Anterior cingulate cortex (tissue), 58 donors: ENCODE measurements at places on chromosomes 7 and 10.

DNA sequence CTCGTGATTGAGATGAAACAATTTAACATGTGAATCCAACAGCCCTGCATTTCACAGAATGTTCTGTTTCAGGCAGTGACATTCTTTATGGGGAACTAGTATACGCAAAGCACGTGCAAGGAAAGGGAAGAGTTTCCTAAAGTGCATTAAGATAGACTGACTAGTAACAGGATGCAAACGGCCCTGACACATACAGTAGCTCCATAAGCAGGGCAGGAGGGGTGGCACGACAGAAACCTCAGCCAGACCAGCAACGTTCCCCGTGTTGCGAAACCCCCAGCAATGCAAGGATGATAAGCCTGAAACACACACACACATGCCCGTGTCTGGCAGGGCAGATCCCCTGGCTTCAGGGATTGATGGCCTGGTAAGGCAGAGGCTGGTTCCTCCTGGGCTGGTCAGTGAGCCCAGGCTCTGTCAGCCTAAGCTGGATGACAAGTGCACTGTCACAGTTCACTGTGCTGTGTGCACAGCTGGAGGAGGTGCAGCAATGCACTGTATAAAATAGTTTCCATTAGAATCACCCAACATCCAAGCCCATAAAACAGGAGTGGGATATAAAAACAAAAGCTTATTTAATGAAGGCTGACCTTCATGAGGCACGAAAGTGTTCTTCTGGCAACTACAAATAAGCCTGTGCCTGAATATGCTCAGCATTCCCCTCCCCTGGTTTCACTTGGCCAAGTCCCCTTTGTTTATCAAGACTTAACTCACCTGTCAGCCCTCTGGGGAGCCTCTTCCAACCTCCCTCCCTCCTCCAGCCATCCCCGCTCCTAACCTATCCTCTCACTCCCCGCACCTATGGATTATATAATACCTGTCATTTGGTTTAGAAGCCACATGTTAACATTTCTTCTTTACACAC is 88.8 kb downstream of the GSAP start:
- no peak for DNase-seq

GRCh38 chr10:79445977-79446757 is 743 bp upstream of the ZCCHC24 start:
- DNase-seq, result no peak

GRCh38 chr7:27410812-27411544 is 168.4 kb downstream of the EVX1 start:
- DNase-seq, result no peak

GRCh38 chr7:122724366-122724765 is 21.6 kb upstream of the RNF148 start:
- DNase-seq, result no peak

- no peak for DNase-seq
Observed at GRCh38 chr10:30447125-30447799, 13.3 kb downstream of the MAP3K8 start.

DNA sequence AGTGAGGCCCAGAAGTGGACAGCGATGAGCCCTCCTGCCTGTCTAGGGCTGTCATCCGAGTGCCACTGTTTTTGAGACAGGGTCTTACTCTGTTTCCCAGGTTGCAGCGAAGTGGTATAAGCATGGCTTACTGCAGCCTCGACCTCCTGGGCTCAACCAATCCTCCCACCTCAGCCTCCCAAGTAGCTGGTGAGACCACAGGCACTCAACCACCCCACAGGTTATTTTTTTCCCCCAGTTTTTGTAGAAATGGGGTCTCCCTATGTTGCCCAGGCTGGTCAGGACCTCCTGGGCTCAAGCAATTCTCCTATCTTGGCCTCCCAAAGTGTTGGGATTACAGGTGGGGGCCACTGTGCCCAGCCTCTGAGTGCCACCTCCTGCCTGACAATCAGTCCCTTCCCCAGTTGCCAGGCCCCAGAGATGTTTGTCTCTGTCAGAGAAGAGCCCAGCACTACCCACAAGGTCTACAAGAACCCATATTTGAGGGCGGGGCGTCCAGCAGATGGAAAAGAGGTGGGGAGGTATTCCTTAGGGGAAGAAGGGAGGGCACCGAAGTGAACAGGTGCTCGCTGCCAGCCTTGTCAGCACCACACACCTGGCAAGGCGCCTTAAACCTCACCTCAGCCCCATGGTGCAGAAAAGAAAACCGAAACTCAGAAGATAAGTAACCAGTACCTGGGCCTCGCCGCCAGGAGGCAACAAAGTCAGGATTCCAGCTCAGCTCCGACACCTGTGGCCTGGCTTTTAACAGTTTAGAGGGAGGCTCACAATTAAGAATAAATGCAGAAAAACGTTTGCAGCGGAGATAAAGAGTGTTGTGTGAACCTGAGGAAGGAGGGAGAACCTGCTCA is 77.4 kb upstream of the ANLN start:
- DNase-seq, result no peak

- DNase-seq, result no peak
Observed at GRCh38 chr7:80347173-80347572, 164.7 kb downstream of the GNAT3 start.

DNA sequence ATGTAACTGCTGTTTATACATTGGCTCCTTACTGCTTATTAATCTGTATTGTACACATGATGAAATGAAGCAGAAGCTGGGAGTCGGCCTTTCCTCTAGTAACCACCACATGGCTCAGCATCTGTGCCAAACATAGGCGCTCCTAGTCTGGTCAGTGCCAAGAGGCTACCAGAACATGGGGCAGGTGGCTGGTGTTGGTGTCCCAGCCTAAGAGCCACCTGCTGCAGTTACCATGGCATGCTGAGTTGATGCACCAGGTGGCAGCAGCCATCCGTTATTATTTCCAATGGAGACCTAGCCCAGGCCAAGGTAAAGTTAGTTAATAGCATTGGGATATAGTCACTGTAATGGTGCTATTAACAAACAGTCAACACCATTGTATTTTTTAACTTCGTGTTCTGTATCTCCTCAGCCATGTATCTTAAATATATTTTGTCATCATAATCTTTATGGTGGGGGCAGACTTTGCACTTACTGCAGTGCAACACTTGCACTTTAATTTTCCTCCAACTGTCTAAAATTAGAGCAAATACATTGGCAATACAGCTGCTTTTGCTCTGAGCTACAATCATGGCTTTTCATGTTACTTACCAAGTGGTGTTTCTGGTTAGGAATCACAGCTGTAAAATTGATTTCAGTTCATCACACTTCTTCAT is 33.1 kb downstream of the HBP1 start:
- peak; percentile 29 for DNase-seq

DNA sequence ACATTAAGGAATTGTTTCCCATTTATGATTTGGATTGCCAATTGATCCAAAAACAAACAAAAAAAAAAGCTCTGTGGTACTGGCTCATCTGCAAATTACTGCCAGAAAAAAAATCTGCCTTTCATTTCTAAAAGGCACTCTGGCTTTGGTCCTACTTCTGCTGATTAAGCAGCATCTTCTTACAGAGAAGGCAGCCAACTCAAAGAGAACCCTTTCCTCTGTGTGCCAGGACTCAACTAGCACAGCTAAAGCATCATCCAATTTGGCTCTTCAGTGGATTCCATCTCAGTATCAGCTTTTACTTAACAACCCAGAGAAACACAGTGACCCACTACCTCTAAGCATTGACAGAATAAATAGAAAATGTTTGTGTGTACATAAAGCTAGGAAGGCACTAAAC is 80.6 kb downstream of the GSAP start:
- DNase-seq, result no peak

GRCh38 chr10:118798231-118798662 is 43.5 kb upstream of the CACUL1 start:
- no peak for DNase-seq

DNA sequence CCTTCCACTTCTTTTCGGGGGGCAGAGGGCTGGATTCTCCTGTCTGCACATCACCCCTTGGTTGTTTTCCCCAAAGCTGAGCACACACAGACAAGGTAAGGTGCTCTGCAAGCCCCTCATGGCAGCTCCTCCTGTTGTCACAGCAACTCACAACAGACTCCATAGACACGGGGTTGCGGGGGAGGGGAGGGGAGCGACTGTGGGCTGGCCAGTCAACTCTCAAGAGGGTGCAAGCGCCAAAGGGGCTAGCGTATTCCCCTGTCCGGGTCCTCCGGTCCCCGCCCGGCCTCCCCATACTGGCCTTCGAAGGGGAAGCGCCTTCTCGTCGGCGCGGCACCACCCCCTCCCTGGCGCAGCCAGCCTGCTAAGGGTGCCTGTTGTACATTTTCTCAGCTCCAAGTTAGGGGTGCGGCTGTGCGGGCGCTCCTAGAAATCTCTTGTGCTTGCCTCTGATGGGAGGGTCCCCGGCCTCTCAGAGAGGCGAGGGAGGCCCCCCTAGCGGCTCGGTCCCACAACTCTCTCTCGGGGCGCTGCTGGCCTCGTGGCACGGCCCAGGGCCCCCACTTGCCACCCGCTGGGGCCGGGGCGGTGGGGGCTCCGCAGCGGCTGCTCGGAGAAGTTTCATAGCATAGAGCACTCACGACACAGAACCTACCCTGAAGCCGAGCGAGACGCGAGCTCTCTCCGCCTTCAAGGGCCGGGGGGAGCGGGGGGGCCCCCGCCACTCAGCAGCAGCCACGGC is 498 bp downstream of the RHOBTB1 start:
- DNase-seq, result peak; percentile 61

- no peak for DNase-seq
Observed at GRCh38 chr10:79024296-79024695, 44.5 kb upstream of the ZMIZ1 start.

DNA sequence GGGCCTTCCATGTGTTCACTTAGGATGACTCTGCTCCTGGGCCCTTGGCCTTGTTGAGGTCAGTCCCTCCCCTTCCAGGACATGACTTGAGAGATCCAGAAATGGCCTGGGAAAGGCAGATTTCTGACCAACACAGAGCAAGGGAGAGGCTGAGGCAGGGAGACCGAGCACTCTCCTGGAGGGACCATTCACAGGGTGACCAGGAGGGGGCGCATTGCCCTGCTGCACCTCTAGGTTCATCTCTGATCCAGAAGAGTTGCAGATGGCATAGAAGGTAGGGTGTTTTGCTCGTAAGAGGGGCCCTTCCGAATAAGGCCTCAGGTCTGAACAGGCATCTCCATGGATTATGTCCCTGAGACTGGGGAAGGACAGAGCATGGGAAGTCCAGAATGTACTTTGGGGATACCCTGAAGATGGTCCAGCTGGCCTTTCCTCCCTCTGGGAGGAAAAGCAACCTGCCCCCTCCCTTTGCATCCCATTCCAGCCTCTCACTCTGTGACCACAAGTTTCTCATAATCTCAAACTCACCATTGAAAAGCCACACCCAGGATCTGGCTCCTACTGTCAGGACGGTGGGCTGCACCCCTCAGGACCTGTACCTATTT is 6.6 kb downstream of the DMBT1 start:
- peak; percentile 23 for DNase-seq

- DNase-seq, result no peak
Observed at GRCh38 chr7:41882256-41882655, 179.4 kb upstream of the INHBA start.

DNA sequence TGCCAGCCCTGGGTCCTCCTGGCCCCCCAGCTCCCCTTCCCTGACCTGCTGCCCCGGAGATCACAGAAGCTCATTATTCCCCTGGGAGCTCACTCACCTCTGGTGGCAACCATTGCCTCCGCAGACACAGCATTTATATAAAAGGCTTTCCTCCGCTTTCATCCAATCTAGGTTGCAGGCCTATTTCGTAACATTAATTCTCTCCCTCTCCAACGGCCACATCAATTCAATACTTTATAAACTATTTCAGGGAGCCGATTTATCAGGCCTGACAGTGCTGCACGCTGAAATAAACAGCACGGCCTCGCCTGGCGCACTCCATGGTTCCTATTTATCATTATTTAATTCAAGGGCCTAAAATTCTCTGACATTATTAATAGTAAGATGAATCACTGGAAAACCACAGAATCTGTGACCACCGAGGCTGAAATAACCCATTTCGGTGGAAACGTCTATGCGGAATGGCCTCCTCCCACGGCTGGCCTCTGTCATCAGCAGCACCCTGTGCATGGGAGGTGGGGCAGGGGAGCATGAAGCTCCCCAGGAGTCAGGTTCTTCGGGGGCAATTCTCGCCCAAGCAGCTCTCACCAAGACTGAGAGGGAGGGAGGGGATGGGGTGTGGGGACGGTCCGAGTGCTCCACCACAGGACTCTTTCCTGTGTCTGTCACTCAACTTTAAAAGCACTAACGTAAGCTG is 249.3 kb upstream of the PFKP start:
- DNase-seq, result no peak

GRCh38 chr10:100065084-100065660 is 16.5 kb downstream of the CPN1 start:
- no peak for DNase-seq

DNA sequence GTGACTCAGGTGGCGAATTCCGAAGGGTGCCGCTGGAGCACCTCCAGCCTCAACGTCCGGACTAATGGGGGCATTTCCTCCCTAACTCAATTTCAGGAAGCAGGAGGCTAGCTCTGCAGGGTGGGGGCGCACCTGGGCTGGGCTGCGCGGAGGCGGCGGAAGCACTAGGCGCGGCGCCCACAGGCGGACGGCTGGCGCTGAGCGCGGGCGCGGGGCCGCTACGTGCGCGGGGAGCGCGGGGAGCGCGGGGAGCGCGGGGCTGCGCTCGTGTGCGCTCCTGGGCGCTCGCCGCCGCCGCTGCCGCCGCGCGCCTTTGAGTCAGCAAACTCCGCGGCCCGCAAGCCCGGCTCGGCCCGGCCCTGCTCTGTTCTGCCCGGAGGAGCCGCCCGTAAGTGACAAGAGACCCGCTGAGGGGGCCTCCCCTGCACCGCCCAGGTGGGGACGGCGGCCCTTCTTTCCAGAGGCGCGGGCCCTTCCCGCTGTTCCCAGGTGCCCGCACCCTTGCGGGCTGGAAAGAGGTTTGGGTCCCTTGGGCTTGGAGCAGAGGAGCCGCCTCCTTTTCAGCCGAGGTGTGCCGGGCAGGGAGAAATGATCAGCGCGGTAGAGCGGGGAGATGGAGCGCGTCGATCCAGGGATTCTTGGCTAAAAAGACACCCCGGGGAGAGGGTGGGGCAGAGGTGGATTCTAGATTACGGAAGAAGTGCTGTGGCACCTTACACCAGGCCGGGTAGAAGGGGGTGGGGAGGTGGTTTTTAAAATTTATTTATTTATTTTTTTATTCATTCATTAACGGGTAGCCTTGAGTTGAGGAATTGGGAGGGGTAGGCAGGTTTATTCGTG is at the start of gene SNX10:
TSS of gene SNX10 (plus strand) at position 164 of the 840 bp plus-strand sequence. CDS start 54,581 bp downstream, outside the sequence.
- DNase-seq, result no peak

- DNase-seq, result no peak
Observed at GRCh38 chr10:12431151-12432101, 82.1 kb downstream of the CAMK1D start.

- no peak for DNase-seq
Observed at GRCh38 chr7:113247198-113247597, 128.8 kb upstream of the SMIM30 start.

DNA sequence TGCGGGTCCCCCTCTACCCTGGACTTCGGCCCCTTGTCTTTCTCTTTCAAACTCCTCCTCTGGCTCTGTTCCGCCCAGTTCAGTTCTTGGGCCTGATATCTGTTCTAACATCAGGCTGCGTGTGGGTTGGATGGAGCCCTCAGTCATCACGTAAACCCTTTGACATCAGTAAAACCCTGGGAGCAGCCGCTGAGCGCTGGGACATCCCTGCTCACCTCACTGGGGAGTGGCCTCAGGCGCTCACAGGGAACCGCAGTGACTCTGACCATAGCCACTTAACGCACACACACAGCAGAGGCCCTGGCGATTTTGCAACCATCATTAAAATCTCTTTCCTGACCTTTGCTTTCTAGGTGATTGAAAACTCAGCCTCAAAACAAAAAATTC is 113.3 kb downstream of the CYTH3 start:
- DNase-seq, result no peak
